Panc1 (cell line): ENCODE measurements at places on chromosomes 5 and 9. TPM values are rescaled to one million over a fixed set of nuclear protein-coding genes. Genes with fewer than 3 reads are reported as not detected.
A peak's percentile ranks its signal among the peaks of the same experiment; 100 is the strongest.

Gene WDR36
- total RNA-seq: 33.9 TPM

Gene MRPS2
- 33.5 TPM for total RNA-seq

- no peaks in the 10 kb centered on the region for H3K36me3 ChIP-seq
- H3K27me3 ChIP-seq: no peaks in the 10 kb centered on the region
- no peaks in the 10 kb centered on the region for H3K4me1 ChIP-seq
- no peak overlapping the region for H3K27ac ChIP-seq
- no peak overlapping the region for H3K4me3 ChIP-seq
These were observed 71.8 kb downstream of the ZNF618 start for GRCh38 chr9:113947941-113948340.

GRCh38 chr9:110775724-110776123, 107.1 kb downstream of the MUSK start:
- no peaks in the 10 kb centered on the region for H3K36me3 ChIP-seq
- DNase-seq: no peak
- no peak overlapping the region for H3K4me3 ChIP-seq
- no peaks in the 10 kb centered on the region for H3K4me1 ChIP-seq
- no peaks in the 10 kb centered on the region for H3K27me3 ChIP-seq

DNA sequence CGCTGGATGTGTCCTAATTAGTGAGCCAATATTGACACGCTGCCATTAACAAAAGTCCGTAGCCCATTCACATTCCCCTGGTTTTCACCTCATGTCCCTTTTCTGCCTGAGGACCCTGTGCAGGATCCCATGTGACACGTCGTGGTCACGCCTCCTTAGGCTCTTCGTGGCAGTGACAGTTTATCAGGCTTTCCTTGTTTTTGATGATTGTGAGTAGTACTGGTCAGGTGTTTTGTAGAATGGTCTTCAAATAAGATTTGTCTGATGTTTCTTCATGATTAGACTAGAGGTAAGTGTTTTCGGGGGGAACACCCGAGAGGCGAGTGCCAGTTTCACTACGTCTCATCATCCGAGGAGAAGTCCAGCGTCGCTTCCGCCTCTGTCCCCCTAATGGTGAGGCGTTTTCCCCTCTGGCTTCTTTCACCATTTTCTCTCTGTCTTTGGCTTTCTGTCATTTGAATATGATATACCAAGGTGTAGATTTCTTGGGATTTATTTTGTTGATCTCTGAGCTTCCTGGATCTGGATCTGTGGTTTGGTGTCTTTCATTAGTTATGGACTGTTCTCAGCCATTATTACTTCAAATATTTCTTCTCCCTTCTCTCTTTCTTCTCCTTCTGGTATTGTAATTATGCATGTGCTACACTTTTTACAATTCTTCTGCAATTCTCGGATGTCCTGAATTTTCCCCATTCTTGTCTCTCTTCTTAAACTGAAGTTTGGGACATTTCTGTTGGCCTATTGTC, 57.3 kb downstream of the TRIP13 start:
- peaks cover 28% of the 10 kb centered on the region for H3K4me1 ChIP-seq
- DNase-seq: no peak
- no peak overlapping the region; the same call in 1 of the 2 replicates for H3K27ac ChIP-seq
- H3K27me3 ChIP-seq: no peaks in the 10 kb centered on the region
- no peaks in the 10 kb centered on the region for H3K36me3 ChIP-seq

GRCh38 chr5:5650242-5650641, 227.8 kb downstream of the ICE1 start:
- no peak overlapping the region for H3K4me3 ChIP-seq
- no peak overlapping the region for H3K27ac ChIP-seq
- H3K4me1 ChIP-seq: no peaks in the 10 kb centered on the region
- H3K27me3 ChIP-seq: no peaks in the 10 kb centered on the region
- DNase-seq: no peak

DNA sequence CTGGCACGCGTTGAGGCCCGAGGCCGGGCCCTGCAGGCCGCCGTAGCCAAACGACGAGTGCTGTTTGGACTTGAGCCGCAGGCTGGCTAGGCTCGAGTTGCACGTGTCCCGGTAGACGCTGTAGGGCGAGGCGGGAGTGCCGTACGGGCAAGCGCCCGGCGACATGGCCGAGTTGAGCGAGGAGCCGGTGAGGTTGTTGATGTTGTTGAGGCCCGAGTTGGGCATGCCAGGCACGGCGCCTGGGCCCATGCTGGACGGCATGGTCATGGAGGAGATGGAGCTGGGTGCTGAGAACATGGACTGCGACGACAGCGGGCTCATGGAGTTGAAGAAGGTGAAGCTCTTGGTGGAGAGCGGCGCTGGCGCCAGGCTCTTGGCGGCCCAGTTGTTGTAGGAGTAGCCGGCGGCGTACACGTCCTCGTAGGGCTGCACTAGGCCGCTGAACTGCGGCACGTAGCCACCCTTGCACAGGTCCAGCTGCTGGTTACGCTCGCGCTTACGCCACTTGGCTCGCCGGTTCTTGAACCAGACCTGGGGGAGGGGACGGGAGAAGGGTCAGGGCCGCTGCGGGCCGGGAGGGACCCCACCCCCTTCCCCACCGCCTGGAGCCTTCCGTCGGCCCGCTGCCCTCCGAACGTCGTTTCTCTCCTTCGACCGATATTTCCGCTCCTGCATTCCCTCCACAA, 5.1 kb downstream of the PITX1 start:
- peaks cover 15% of the 10 kb centered on the region for H3K4me1 ChIP-seq
- no peak overlapping the region for H3K4me3 ChIP-seq
- no peak overlapping the region for H3K27ac ChIP-seq
- no peak for DNase-seq
- H3K27me3 ChIP-seq: no peaks in the 10 kb centered on the region

- no peak for DNase-seq
- no peaks in the 10 kb centered on the region for H3K27me3 ChIP-seq
- H3K4me3 ChIP-seq: no peak overlapping the region
- H3K27ac ChIP-seq: no peak overlapping the region
- no peaks in the 10 kb centered on the region for H3K4me1 ChIP-seq
These were observed 66.0 kb upstream of the APC start for GRCh38 chr5:112671687-112672086.

GRCh38 chr5:96478983-96479382, 45.9 kb upstream of the PCSK1 start:
- H3K4me1 ChIP-seq: no peaks in the 10 kb centered on the region
- H3K27me3 ChIP-seq: peaks cover 8% of the 10 kb centered on the region
- no peak overlapping the region for H3K27ac ChIP-seq
- H3K36me3 ChIP-seq: no peaks in the 10 kb centered on the region
- no peak overlapping the region for H3K4me3 ChIP-seq

DNA sequence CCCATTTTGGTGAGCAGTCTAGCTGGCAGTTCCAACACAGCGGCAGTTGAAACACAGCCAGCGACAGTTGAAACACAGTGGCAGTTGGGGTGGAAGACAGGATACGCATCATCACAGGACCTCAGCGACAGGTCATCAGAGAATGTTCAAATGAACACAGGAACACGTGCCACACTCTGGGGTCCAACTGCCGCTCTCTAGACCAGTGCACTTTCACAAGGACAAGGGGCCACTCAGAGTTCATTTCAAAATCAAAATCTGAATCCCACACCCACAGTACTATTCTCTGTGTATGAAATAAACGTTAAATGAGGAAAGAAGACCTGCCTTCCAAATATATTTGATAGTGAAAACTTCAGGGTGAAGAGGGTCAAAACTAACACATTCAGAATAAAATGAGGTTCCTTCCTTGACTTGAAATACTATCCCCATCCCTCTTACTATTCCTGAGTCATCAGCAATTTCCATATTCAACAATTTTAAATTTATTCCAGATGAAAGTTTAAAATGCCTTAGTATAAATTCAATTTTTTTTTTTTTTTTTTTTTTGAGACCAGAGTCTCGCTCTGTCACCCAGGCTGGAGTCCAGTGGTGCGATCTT, 53.0 kb upstream of the SIMC1 start:
- no peaks in the 10 kb centered on the region; the same call in 1 of the 2 replicates for H3K27me3 ChIP-seq
- H3K36me3 ChIP-seq: no peaks in the 10 kb centered on the region
- no peak for DNase-seq
- H3K4me1 ChIP-seq: peaks cover 2% of the 10 kb centered on the region; the same call in 1 of the 2 replicates

- no peaks in the 10 kb centered on the region; the same call in 1 of the 2 replicates for H3K27me3 ChIP-seq
- DNase-seq: no peak
- H3K27ac ChIP-seq: no peak overlapping the region
- peak overlapping the region; percentile 9; the same call in 1 of the 2 replicates for H3K4me3 ChIP-seq
These were observed 3.4 kb downstream of the COL5A1 start for GRCh38 chr9:134644725-134645606.
